ENCODE measurements at places on chromosomes 5 and 9.

DNA sequence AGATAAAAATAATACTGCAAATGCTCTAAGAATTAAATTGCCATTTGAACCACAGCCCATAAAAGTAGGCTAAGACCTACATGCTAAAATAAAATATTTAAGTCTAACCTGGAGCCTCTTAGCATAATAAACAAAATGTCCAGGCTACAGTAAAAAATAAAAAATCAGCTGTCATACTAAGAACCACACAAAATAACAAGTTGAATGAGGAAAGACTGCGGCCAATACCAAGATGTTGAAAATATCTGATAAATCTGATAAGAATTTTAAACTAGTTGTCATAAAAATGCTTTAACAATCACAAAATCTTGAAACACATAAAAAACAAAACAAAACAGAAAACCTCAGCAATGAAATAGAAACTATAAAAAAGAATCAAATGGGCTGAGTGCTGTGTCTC is 336.9 kb upstream of the MSX2 start:
- DNase-seq = no peak

- DNase-seq = no peak
Observed at GRCh38 chr5:129465776-129466344, 5.8 kb downstream of the ADAMTS19 start.

GRCh38 chr5:128405159-128405558 is 132.9 kb downstream of the FBN2 start:
- no peak for DNase-seq

- DNase-seq = no peak
Observed at GRCh38 chr9:133777068-133777791, 39.1 kb upstream of the SARDH start.

GRCh38 chr5:151718153-151718552 is 31.4 kb upstream of the SPARC start:
- DNase-seq = no peak

- no peak for DNase-seq
Observed at GRCh38 chr5:126253406-126253805, 169.8 kb upstream of the GRAMD2B start.

GRCh38 chr5:80255431-80255810 is 427 bp downstream of the SERINC5 start:
- DNase-seq = no peak

DNA sequence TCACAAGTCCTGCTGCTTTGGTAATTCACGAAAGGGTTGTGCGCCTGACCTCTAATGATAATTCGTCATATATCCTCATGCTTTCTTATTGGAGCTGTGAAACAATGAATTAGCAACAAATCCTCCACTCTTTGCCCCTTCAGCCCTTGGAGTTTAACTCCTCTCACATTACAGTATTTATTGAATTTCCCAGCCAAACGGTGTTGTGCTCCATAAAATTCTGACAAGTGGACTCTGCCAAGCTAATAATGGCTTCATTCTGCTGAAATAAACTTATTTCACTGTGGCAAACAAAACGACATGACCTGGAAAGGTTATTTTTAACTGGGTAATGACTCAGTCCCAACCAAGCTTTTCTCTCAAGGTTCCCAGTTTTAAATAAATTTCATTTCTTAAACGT is 984.4 kb upstream of the DMAC1 start:
- no peak for DNase-seq

- no peak for DNase-seq
Observed at GRCh38 chr5:6823996-6824395, 110.8 kb downstream of the TENT4A start.

DNA sequence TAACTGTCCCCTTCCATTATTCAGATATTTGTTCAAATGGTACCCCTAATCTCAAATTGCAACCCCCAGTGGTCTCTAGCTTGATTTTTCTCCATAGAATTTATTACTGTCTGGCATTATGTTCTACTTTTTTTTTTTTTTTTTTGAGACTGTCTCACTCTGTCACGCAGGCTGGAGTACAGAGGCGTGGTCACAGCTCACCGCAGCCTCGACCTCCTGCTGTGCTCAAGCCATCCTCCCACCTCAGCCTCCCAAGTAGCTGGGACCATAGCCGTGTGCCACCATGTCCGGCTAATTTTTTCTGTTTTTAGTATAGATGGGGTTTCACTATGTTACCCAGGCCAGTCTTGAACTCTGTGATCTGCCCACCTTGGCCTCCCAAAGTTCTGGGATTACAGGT is 2.0 kb upstream of the REEP5 start:
- no peak for DNase-seq

DNA sequence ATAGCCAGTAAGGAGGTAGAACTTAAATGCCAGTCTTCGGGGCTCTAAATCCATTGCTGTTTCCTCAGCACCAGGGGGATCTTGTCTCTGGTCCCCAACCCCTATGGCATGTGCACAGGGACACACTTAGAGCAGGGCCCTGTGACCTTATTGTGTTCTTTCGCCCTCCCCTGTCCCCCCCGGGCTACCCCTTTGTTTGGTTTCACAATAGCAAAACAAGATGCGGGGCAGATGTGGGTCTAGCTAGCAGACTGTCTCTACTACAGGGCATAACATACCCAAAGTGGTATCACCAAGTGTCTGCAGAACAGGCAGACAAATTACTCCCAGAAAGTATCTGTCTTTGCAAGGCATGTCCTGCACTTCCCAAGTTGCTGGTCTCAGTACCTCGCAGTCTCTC is 2.1 kb downstream of the FBLL1 start:
- no peak for DNase-seq

- DNase-seq = no peak
Observed at GRCh38 chr5:42806004-42806700, 5.5 kb downstream of the SELENOP start.

GRCh38 chr5:129204525-129204924 is 110.0 kb downstream of the ISOC1 start:
- DNase-seq = no peak

GRCh38 chr5:149581931-149582768 is 852 bp downstream of the ARHGEF37 start:
- no peak for DNase-seq

DNA sequence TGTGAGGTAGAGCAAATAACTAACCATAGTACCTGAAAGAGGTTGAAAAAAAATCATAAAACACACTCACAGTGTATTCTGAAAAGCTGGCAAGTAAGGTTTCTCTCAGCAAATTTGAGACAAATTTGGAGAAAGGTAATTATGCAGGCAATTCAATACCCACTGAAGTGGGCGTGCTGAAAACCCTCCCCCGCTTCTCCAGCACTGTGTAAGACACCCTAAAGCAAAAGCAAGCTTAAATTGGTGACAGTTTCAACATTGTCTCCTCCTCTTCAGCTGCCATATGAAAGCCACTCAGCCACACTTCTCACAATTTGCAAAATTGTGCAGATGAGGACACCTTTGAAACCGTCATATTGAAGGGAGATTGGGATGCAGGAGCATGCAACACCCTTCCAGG is 322.3 kb upstream of the CDH6 start:
- DNase-seq = no peak

DNA sequence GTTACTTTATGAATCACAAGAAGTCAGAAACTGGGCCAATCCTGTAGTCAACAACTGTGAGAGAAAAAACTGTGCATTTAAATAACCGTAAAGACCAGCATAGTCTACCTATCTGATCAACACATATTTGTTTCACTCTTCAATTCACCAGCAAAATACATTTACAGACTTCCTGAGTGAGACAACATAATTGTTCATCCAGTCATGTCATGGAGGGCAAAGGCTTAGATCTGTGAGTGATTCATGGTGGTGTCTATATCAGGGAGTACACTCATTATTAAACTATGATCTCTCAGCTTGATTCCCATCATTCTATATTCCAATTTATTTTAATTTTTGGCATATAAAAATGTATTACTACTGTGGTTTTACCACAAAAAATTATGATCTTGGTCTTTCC is 694.6 kb downstream of the DNAH5 start:
- no peak for DNase-seq

GRCh38 chr9:112285056-112285455 is 48.4 kb downstream of the PTBP3 start:
- no peak for DNase-seq

DNA sequence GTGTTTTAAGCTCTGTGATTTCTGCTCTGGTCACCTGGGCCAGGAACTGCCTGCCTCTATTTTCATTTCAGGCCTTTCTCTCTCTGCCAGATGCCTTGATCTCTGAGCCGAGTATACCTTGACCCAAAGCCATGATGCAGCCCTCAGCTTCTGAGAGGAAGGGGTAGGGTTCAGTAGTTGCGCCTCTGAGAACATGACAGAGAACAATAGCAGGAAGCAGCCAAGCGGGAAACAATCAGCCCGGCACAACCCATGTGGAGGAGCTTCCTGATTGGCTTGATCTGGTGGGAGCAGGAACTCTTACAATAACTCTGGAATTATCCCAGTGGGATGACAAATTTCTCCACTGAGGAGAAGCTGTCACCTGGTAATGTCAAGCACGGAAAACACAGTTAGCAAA is 127.4 kb downstream of the PALM2AKAP2 start:
- no peak for DNase-seq

DNA sequence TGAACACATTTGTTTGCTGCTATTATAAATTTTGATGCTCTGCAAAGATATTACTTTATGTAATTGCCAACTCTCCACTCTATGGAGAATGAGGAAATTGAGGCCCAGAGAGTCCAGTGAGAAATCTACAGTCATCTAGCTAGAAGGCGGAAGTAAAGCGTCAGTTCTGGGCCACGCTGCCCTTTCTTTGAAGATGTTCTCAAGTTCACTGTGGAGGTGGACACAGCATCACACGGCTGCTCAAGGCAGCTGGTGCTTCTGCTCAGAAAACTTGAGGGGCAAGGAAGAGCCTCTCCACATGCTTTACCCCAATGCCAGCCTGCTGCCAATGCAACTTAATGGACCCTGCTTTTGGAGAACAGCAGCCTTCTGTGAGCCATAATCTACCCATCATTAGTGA is 96.3 kb downstream of the TTLL11 start:
- no peak for DNase-seq

- DNase-seq = no peak
Observed at GRCh38 chr9:98185611-98186171, 6.7 kb downstream of the CORO2A start.

DNA sequence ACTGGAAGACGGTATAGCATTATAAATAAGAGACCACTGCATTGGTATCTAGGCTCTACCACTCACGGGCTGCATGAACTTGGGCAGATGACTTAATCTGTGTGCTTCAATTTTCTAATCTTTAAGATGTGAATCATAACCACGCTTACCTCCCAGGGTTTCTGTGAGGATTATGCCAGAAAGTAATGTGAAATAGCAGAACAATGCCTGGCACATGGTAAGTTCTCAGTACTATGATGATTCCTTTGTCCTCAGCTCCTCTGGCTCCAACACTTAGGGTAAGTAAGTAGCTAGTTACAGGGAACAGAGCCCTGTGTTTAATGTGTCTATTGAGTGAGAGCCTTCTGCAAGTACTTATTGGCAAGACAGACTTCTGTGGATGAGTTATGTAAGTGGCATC is 31.1 kb downstream of the POU4F3 start:
- no peak for DNase-seq

DNA sequence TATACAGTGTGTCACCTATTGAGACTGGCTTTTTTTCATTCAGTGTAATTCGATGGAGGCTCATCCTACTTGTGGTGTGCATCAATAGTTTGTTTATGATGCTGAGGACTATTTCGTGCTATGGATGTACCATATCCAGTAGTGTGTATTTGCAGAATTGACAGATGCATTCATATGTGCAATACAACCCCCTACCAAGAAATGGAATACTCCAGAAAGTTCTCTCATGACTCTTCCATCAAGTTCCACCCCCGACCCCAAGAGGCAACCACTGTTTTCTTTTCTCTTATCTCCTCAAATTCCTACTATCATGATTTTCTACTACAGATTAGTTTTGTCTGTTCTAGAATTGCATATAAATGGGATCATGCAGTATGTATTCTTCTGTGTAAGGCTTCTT is 21.9 kb downstream of the FBXO10 start:
- DNase-seq = no peak

DNA sequence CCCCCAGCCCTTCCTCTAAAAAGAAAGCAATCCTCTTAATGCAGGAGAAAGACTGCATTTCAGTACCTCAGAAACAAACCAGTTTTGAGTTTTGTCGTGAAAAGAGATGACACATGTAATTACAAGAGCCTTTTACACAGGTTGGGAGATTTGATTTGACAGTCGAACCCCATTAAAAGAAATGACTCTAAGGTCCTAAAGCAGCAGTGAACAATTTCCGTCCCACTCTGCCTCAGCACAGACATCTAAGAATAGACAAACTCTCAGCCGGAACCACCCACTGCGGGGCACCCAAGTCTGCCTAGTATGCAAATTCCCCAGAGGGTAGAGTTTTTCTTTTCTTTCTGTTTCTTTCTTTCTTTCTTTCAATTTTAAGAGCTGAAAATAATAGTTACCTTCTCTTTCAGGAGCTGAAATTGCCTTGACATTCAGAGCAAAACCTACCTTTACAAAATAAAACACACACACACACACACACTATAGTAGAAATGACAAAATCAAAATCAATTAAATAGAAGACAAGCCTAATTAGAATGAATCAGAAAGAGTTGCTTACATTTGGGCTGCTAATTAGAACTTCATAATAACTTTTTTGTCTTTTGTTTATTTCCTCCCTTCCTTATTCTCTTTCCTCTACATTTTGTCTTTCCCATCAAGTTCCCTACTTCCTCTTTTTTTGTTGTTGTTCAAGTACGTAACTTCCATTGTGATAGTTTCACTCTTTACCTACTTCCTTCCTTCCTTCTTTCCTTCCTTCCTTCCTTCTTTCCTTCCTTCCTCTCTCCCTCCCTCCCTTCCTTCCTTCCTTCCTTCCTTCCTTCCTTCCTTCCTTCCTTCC is 65.1 kb downstream of the BASP1 start:
- DNase-seq = no peak

DNA sequence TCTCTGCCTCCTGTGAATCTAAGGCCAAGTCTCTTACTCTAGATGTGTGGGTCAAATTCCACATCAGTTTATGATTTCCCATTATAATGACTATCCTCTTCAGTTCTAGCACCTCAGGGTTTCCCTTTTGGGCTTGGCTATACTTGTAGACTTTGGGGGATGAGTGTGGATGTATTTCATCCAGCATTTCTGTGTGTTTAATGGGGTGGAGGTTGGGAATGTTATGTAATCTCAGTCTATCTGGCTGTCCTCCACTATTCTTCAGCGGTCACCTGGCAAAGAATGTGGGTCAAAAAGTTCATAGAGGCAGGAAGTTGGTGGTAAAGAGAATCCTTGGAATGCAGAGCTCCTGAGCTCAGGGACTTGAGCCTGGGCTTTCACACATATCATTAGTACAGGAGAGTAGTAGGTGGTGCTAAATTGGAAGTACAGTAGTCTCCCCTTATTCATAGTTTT is 64.9 kb downstream of the CFAP95 start:
- no peak for DNase-seq

GRCh38 chr9:136522314-136523237 is 23.3 kb downstream of the NOTCH1 start:
- no peak for DNase-seq

DNA sequence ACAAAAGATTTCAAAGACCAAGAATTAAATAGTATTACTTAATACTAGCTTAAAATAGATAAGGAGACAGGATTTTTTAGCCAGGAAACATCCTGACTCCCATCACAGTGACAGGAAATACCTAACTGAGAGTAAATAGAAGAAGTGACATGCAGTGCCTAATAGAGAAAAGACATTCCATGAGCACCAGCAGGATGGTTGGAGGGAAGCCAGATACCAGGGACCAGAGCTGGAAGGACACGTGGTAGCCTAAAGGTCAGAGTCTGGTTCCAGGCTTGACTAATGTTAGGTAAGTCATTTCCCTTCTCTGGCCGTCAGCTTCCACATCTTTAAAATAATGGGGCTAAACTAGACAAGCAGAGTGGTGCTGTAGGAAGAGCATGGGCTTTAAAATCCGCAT is 41.6 kb downstream of the CDK5RAP2 start:
- no peak for DNase-seq

All from keratinocyte (primary cell).